ENCODE measurements at places on chromosomes 7 and 10.

DNA sequence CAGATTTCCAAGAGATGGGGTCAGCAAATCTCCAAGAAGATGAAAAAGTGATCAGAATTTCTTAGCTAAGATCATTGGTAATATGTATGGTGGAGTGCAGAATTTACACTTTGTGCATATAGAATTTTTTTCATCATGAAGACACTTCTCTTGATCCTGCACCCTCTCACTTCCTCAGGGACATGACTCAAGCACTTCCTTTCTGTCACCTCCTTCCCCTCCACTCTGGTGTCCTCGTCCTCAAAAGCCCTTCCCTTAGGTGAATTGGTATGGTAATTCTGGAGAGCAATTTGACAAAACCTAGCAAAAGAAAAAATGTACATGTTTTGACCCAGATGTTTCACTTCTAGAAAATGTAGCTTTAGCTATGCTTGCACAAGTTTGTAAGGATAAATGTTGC lies 18.1 kb downstream of the CALN1 start:
- no peak for DNase-seq

- no peak for DNase-seq
These were observed 31.3 kb downstream of the FZD1 start for GRCh38 chr7:91295576-91295975.

GRCh38 chr7:144835155-144835611 lies 670 bp downstream of the TPK1 start:
- peak; percentile 34 for DNase-seq

DNA sequence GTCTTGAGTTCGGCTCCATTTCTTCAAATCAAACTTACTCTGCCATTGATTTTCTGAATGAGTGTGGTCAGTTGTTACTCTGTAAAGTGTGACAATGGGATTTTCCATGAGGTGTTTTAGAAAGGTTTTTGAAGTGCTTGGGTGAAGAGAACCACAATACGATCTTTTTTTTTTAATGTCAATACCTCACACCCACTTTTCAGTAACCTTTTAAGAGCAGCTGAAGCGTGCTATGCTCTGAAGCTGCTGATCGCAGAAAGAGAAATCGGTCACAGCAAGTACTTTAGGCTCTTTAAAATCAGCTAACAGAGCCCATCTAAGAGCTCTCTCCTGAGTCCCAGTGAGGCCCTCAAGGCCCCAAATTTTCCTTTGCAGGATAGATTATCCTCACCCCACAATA lies 34.4 kb upstream of the YAE1 start:
- no peak for DNase-seq

- no peak for DNase-seq
These were observed 7.1 kb downstream of the HEPACAM2 start for GRCh38 chr7:93218997-93219827.

DNA sequence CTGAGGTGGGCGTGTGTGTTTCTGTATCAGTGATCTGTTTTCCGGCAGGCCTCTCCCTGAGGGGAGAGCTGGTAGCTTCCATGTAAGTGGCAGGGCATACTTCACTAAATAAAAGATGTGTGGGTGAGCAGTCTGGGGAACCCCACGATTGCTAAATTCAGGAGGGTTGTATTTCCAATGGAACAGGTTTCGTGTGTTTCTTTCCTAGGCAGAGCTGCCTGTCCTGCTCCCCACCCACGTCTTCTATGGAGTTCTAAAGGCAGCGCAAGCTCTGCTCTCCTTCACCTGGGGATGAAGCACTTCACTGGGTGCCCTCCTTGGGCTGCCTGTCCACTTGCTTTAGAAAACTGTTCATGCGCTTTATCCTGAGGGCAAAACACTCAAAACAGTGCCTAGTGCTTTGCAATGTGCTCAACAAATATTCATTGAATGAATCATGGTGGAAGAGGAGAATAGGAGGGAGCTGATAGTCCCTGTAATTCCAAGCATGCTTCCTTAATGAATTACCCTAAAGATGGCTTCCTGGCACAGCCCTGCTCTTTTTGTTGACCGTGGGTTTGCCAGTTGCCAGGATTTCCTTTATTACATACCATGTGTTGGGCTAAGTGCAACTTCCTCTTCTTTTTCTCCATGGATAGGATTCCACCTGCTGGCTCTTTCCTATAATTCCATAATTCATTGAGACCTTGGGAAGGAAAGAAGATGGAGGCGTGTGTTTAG lies 50.6 kb upstream of the SRPK2 start:
- no peak for DNase-seq

DNA sequence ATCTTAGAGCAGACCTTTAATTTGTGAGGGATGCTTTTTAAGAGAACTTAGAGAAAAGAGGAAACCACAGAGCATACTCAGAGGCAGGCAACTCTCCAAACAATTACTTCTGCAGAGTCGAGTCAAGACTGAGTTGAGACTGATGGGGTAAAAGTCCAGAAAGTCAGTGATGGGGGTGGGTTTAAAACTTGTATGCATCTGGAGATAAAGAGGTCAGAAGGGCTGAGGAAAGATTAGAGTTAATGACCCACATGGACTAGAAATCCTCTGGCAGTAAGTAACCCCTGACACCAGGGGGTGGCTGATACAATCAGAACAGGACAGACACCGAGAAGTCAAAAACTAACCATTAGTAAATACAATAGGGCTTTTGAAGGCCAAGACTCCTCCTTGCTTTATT lies 42.4 kb upstream of the SEPTIN7 start:
- DNase-seq = no peak

GRCh38 chr7:39240864-39241263 lies 263.2 kb downstream of the POU6F2 start:
- no peak for DNase-seq

DNA sequence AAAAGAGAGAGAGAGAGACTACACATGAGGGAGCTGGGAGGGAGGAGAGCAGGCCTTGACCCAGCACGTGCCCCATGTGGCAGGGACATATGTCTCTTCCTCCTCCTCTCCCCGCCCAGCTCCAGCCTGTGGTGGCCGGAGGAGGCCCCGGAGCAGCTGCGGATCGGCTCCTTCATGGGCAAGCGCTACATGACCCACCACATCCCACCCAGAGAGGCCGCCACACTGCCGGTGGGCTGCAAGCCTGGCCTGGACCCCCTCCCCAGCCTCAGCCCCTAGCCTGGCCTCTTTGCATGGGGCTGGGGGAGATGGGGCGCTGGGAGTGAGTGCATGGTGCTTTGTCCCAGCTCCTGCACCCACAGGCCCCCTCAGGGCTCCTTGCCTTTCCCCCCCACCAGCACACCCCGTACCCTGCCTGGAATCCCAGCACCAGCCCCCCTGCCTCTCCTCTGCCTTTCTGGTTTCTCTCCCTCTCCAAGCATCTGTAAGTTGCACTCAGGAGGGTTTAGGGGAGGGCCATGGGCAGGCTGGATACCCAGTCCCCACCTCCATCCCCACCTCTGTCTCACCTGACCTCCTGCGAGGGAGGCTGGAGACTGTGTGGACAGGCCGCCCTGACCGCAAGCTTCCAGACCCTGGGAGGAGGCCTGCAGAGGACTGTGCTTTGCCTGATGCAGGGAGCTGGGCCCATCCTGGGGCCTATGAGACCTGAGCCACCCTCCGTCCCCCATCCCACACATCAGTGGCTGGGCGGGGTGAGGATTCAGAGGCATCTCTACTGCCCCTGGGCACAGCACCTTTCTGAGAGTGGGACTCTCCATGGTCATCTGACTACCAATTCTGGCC lies 4.8 kb downstream of the UPK3B start:
- no peak for DNase-seq

DNA sequence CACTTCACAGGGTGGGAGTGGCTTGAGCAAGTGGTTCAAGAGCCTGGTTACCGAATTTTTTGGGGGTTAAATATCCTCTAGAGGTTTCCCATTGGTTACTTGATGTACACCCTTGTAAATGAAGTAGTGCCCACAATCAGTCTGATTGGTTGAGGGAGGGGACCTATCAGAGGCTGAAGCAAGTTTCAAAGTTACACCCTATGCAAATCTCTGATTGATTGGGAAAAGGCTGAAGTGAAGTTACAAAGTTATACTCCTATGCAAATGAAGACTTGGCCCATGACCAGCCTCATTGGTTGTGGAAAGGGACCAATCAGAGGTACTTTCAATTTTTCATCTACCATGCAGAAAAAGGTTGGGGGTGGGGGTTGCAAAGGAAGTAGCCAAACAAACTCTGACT lies 34.7 kb downstream of the UBE2D4 start:
- no peak for DNase-seq

GRCh38 chr7:134446923-134447322 lies 12.0 kb downstream of the AKR1B1 start:
- DNase-seq = no peak

GRCh38 chr10:96570983-96571964 lies 15.5 kb downstream of the TM9SF3 start:
- no peak for DNase-seq

DNA sequence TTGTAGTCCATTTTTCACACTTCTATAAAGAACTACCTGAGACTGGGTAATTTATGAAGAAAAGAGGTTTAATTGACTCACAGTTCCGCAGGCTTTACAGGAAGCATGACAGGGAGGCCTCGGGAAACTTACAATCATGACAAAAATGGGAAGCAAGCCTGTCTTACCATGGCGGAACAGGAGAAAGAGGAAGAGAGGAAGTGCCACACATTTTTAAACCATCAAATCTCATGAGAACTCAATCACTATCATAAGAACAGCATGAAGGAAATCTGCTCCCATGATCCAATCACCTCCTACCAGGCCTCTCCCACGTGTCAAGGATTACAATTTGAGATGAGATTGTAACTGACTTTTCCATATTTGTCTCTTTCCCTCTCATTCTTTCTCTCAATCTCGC lies 9.3 kb upstream of the PNPLA8 start:
- DNase-seq = no peak

DNA sequence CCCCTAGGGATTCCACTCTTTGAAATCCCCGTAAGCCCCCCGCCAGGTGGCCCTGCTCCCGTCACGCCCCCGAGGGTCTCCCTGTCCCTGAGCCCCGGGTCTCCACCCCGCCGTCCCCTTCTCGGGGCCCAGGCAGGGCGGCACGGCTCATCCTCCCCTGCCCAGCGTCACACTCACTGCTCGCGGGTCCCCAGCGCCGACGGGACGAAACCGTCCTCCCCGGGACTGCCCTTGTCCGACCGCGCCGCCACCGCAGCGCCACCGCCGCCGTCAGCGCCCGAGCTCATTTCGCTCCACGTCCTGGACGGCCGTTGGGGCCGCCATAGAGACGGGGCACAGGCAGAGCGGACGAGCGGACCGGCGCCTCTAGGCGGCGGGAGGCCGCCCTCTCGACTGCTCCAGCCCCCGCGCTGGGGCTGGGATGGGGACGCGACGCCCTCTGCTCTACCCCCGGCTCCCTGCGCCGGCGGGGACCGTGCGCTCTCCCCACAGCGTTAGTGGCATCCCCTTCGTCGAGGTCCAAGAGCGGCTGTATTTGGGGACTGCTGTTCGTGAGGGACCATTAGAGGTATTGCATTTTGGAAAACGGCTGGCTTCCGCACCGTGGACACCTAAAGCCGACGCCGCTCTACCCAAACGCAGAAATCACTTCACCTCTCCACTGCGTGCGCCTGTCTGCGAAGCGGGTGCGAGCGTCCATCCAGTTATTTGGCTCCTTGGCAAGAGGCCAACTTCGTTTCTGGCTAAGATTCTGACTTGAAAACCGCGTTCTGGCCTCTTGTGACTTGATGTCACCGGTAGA lies at the start of gene EEF1AKMT2:
Gene EEF1AKMT2 (minus strand): TSS at position 341 of the 802 bp plus-strand sequence. CDS start 54 bp downstream, at position 287.
- peak; percentile 93 for DNase-seq

DNA sequence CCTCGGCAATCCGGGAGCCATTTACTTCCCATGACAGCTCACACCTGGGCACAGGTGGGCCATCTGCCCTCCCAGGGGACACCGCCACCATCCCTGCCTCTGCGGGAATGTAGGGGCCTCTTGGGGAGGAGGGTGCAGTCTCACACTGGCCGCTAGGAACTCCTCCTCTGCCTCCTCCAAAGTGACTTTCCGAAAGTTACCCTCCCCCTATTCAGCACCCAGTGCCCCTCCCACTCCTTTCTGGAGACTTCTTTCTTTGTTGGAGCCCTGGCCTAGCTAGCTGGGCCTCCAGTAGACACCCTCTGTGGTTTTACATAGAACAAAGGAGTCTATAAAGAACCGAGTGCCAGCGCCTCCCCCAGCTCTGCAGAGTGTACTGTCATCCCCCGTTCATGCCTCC lies 45.8 kb upstream of the MNX1 start:
- no peak for DNase-seq

- DNase-seq = no peak
These were observed 31.7 kb upstream of the INSIG1 start for GRCh38 chr7:155265961-155266360.

- no peak for DNase-seq
These were observed 651 bp upstream of the SKAP2 start for GRCh38 chr7:26865094-26865388.

DNA sequence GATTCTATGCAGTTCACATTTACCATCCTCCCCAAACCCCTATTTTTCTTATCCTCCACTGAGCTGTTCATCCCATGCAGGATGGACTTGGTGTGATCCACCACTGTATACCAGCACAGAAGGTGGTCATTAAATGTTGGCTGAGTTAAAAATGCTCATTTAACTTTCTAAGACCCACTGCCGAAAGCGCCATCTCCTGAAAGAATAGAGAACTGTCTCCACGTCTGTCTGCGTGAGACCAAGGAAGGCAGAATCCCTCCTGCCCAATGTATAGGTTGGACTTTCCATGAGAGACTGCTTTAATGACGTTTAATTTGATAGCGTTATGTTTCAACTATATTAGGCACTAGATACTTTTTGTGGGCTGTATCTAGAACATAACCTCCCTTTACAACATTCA lies 124.3 kb downstream of the GPAM start:
- no peak for DNase-seq

- DNase-seq = no peak
These were observed 41.5 kb downstream of the BAIAP2L1 start for GRCh38 chr7:98359395-98359794.

- no peak for DNase-seq
These were observed 528.8 kb upstream of the PCDH15 start for GRCh38 chr10:55329796-55330195.

DNA sequence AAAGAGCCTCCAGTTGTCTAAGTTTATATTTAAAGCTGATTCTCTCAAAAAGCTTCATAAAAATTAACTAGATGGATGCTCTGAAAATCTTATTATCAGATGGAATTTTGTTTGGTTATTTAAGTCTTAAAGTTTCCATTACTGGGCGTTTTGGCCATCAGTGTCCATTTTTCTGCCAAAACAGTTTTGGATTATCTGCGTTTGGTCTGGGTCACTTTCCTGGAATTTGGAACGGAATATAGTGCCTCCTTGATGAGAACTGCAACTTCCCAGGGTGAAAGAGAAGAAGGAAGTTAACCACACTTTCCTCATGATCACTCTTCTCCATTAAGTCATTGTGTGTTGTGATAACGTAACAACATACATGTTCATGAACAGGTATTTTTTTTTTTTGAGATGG lies 764.9 kb upstream of the AUTS2 start:
- no peak for DNase-seq

DNA sequence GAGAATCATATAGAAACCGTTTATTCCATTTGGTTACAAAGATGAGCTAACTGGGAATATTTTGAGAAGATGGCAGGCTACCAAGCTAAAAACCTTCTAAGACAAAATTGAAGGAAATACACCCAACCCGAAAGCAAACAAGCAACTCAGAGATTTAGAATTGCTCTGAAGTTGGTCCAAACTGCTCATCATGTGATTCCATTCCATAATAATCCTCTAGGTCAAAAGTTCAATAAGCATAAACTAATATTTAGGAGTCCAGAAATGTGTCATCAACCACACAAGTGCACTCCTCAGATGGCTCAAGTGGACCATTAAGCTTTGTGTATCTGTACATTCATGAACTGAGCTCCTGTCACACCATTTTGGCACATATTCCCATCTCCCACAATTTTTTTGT lies 28.7 kb downstream of the DGKI start:
- no peak for DNase-seq
